ENCODE measurements at places on chromosomes 4 and X.

GRCh38 chr4:41122775-41123174 is 91.6 kb downstream of the APBB2 start:
- DNase-seq = no peak

GRCh38 chr4:37653601-37654000 is 32.6 kb downstream of the RELL1 start:
- DNase-seq = no peak

DNA sequence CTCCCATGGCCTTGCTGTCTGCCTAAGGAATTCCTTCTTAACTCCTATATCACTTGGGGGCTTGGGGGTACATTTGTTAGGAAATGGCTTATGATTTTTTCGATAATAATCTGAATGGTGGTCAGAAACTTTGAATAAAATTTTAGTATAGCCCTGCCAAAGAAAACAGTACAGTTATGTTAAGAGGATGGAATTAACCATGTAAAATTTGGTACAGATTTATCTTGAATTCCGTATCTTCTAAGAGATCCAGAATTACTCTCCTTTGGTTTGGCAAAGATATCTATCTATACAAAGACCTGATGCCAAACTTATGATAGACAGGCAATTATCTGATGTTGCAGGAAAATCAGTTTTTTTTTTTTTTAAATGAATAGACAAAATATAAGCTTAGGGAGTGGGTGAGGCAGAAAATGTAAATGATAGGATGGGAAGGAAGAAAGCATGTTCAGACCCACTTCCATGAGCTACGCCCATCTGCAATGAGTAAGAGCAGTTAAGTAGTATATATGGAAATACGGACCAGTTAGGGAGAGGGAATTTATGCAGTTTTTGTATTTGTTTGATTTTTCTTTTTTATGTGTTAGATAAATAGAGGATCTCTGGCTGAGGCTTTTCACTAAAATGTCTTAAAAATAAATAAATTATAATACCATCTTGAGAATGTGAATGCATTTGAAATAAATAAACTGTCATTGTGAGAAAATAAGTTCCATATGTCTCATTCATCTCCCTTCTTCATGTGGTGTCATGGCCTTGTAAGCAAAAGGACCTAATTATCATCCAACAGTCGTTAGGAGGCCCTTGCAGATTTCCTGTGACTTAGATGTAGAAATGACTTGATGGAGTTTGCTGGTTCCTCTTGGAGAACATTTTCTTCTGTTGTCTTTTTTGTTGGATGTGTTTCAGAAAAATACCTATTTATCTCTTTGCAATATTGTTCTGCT is 389.6 kb downstream of the ARHGAP24 start:
- DNase-seq = no peak

DNA sequence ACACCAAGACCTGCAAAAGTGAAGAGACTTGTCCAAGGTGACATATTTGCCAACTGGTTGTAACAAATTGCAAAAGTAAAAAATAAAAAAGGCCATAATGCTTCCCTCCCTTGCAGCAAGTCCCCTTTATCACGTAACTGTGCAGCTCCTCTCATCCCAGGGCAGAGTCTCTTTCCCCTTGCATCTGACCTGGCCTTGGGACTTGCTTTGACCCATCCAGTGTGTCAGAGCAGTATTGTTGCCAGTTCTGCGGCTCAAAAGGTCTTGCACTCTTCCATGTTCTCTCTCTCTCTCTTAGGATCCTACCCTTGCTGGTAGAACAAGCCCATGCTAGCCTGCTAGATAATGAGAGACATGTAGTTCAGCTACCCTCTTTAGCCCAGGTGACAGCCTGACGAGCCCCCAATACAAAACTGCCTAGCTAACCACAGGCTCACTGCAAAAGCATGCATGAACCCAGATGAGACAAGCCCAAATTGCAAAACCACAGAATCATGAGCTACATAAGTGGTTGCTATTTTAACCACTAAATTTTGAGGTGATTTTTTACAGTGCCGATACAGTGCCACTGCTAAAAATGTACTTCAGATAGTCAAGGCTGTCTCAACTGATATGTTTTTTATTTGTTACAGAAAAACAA is 289.5 kb upstream of the PPARGC1A start:
- no peak for DNase-seq

- no peak for DNase-seq
Measured at GRCh38 chr4:152972821-152973628, 36.9 kb downstream of the FHDC1 start.

DNA sequence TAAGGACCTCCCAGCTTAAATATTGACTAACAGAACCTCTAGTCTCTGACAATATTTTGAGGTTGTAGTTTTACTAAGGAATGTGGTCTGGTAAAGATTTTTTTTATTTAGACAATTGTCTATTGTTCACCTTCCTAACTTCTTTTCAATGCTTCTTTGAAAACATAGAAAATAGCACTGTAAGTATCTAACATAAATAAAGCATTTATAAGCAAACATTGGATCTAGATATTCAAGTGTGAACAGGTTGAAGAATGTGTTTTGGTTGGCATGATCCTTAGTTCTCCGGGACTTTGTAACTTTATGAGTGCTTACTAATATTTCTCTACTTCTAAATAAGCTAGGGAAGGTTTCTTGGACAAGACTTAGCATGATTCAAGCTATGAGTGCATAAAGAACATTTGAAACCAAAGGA is 285.4 kb upstream of the ARSJ start:
- no peak for DNase-seq
